Stimulated activated CD4-positive, alpha-beta T cell treated with anti-CD3 and anti-CD28 coated beads, Interleukin-15, amount 100 ng/mL, for 24 hours (primary cell): ENCODE measurements at places on chromosomes 2 and 18.

DNA sequence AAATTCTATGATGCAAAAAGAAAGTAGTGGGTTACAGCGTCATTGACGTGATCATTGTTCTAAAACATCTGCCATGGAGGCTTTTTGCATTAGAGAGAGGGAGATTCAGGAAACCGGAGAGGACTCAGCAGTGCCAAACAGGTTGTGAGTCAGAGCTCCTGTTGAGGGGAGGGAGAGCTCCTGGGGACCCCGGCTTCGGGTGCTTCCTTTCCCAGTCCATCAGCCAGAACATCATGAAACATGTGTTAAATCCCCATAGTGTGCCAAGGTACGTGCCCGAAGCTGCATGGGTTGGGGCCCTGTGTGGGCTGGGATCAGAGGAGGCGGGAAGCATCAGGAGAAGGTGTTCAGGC, 791 bp upstream of the CYRIA start:
- no peak for DNase-seq

DNA sequence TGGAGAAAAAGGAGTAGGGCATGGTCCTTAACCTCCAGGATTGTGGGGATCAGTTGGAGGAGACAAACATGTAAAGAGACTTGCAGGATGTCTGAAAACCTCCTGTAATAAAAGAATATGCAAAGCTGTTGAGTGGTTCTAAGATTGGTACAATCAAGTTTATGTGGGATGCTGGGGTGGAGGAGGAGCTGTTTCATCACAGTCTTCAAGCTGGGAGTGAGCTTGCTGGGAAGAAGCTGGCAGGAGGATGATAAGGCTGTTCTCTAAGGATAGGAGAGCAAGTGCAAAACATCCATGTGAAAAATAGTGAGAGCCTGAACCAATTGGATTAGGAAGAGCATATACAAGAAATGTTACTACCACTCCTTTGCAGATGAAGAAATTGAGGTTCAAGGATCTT, 161.9 kb upstream of the CRIM1 start:
- DNase-seq, result no peak

- DNase-seq, result no peak
Measured at GRCh38 chr18:11957636-11958035, 23.7 kb upstream of the IMPA2 start.

DNA sequence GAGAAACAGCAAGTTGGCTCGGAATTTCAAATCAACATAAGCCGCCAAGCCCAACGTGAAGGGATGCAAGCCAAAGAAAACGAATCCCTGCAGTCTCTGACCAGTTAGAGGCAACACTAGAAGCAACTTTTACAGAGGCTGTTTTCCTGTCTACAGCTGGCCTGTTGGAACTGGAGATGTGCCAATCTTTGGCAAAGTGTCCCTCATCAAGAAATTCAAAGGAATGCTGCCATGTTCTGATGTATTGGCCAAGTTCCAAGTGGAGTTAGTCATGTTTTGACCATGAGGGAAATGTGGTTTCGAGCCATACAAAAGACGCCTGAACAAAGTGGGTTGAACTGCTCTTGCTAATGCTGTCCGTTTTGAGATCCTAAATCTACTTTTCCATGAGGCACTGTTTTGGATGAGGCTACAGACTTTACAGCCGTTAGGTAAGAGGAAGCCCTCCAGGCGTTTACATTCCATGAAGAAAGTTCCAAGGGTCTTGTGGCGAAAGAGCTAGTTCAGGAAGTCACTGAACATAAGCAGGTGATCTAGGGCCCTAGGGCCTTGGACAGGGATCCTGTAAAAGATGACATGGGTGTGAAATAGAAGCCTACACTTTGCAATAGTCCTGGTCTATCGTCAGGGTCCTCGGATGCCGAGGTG, 140.7 kb upstream of the PXDN start:
- no peak for DNase-seq

DNA sequence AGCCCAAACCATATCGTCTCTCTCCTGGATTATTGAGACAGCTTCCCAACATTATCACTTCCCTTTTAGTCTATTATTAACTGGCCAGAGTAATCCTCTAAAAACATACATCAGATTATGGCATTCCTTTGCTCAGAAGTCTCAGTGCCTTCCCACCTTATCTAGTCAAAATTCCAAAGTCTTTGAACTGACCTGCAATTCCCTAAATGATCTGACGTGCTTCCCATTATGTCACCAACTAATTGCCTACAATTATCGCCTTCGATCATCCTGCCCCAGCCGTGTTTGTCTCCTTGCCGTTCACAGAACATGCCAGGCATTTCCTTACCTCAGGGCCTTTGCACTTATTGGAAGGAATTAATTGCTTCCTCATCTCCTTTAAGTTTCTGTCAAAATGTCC, 332.4 kb downstream of the IRS1 start:
- DNase-seq, result no peak

- DNase-seq, result no peak
Measured at GRCh38 chr2:191747170-191747530, 69.2 kb downstream of the NABP1 start.

GRCh38 chr18:31954349-31954748, 11.4 kb upstream of the TRAPPC8 start:
- no peak for DNase-seq
